ENCODE measurements at places on chromosomes 5 and 9.

DNA sequence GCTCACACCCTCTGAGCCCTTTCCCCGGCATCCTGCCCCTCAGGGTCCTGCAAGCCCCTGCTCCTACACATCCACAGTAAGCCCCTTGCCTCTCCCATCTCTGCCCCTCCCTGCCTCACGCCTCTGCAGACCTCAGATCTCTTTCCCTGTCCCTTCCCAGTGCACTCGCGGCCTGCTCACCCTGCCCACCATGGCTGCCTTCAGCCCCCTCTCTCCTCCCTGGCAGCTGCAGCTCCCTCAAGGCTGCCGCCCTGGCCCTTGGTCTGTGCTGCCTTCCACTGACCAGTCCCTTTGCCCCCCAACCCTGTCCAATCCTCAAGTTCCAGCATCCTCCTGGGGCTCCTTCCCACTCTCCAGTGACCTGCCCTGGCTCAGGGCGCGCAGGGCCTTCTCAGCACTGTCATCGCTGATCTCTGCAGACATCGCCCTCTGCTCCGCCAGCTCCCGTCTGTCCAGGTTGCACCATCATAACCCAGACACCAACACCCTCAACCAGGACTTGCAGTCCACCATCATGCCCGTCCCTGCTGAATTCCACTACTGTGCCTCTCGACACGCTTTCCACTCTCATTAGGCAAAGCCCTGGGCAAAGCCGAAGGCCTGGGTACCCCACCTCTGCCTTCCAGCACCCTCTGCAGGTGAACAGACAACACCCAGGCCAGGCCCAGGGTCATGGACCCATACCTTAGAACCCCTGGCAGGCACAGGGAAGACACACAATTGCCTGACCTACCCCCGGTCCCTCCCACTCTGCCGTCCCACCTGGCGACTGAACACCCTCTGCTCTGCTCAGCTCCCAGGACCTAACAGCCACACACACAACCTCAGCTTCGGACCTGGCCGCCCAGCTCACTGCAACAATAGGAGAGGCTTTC is 97.8 kb upstream of the RUFY1 start:
- no peak for DNase-seq

- DNase-seq, result no peak
Measured at GRCh38 chr9:4298255-4299004, 1.4 kb downstream of the GLIS3 start.

DNA sequence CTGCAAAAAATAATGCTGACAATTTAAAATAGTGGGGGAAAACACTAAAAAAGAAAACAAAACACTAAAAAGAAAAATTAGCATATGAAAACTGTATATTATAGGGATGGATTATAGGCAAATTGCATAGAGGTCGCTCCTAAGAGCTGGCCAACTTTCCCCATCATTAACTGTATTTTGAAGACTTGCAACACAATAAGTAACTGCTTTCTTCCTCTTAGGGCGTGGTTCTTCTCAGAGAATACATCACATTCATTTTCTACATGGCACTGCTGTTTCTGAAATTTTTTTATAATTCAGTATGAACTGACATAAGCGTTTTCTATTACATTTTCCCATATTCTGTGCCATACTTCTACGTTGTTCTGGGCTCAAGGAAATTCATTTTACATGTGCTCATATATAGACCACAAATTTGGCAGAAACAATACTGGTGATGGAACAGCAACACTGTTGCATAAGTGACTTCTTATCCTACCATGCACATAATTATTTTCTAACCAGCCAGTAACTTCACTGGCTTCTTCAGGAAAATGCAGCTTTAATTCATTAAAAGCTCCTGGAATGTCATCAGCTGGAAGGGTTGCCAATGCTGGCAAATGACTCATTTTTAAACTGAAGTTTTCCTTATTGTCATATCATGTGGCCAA is 171.2 kb upstream of the DMAC1 start:
- no peak for DNase-seq

GRCh38 chr9:108235609-108236008 is 620.2 kb downstream of the ACTL7B start:
- peak; percentile 19 for DNase-seq

DNA sequence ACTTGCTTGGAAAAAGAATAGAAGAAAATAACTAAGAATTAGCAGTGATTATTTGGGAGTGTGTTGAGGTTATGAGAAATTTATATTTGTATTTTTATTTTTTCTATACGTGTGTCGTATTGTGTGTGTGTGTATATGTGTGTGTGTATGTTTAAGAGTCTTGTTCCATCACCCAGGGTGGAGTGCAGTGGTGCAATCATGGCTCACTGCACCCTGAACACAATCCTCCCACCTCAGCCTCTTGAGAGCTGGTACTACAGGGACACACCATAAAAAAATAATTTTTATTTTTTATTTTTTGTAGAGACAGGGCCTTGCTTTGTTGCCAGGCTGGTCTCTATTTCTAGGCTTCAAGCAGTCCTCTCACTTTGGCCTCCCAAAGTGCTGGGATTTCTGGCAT is 643.8 kb downstream of the PDE4D start:
- no peak for DNase-seq

DNA sequence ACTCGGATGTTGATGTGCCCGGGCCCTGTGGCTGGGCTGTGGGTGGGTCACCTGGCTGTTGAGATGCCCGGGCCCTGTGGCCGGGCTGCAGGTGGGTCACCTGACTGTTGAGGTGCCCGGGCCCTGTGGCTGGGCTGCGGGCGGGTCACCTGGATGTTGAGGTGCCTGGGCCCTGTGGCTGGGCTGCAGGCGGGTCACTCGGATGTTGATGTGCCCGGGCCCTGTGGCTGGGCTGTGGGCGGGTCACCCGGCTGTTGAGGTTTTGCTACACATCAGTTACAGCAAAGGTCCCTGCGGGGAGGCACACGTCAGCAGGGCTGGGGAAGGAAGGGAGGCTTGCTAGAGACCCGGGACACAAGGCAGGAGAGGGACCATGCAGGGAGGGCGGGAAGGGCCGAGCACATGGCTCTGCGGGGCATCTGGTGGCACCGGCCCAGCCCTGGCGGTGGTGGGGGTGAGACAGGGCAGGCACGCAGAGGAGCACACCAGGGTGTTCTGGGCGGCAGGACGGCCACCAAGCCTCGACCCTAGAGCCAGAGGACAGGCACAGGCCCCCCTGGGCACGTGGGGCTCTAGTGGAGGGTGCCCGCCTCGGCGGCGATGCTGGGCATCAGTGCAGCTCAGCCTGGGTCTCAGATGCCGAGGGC is 35.4 kb downstream of the PNPLA7 start:
- DNase-seq, result no peak

DNA sequence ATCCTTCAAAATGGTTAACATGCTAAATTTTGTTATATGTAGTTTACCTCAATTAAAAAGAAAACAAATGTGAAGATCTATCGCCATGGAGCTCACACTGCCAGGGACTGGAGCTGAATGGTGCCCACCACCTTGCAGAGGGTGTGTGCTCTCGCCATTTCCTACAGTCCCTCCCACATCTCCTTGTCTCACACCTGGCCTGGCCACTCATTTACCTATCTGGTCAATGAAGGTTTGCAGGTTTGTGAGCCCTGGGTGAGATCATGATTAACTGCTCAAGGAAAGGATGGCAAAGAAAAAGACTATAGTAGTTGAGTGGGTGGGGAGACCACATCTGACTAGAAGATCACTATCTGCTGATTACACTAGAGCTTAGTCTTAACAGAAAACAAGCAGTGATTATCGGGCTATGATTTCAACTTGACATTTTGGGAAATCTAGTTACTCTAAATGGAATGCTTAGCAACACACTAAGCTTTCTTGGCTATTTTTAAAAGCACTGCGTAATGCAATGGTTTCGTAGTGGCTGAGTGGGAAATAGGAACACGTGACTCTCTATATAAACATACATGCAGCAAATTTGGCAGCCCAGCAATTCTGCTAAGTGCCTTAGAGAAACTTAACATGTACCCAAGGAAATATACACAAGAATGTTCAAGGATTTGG is 27.3 kb downstream of the PUM3 start:
- DNase-seq, result no peak

DNA sequence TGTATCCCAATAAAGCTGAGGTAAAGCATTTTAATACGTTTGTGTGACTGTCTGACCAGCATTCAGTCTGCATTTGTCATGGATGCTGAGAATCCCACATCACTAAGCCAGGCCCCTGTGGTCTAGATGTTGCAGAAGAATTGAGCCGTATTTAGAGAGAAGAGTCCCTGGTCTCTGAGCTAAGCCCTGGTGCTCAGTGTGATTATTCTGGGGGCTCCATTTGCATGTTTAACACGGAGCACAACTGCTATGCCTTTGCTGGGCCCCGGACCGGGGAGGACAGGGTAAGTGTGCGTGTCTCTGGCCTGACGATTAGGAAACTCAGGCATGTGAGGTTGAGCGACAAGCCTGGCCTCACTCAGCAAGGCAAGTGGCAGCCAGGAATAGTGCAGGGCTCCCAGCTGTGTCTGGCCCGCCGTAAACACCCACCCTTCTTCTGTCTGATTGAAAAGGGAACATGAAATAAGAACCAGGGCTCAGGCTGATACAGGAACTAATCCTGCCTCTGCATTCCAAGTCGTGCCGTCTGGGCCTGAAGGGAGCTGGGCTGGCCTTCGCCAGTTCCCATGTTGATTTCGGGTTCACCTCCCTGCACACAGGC is 22.3 kb downstream of the FAM78A start:
- DNase-seq, result no peak

DNA sequence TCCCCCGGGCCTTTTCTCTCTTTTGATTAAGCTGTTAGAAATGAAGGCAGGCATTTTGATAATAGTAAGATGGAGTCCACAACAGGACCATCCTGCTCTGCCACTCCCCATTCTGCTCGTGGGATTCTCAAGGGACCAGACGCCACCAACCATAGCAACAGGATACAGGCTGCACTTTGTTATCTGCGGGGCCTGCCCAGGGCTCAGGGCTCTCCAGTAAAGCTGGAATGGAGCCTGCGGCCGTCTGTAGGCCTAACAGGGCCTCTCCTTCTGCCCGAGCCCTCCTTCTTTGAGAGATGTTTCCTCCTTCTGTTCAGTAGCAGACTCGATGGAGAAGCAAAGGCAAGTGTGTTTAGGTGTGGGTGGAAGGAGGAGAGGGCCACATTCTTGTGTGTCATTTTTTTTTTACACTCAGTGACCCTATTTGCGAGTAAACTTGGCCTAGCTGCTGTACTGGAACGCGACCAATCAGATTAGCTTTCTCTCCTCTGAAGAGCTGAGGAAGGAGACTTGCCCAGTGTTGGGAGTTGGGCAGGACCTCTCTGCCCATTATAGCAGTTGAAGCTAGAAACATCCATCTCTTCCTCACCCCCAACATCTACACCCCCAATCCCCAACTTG is 8.9 kb upstream of the EPB41L4B start:
- DNase-seq, result no peak

GRCh38 chr9:137168573-137168903 is 1.3 kb downstream of the LRRC26 start:
- DNase-seq, result no peak

DNA sequence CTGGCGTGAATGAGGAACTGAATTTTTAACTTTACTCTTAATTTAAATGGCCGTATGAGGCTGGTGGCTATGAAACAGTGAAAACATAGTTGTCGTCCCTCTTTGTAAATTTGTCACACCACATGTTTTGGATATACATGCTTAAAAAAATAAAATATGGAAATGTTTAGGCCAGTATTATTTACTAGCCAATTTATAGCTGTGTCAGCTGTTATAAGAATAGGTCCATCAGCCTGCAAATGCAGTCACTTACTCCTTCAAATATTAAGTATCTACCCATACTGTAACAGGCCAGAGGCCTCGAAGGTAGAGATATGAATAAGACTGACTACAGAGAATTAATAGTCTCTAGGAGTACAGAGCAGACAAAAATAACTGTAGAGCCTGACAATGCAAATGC is 30.0 kb downstream of the NR6A1 start:
- DNase-seq, result no peak

GRCh38 chr5:89871906-89872305 is 537.6 kb downstream of the CETN3 start:
- no peak for DNase-seq

DNA sequence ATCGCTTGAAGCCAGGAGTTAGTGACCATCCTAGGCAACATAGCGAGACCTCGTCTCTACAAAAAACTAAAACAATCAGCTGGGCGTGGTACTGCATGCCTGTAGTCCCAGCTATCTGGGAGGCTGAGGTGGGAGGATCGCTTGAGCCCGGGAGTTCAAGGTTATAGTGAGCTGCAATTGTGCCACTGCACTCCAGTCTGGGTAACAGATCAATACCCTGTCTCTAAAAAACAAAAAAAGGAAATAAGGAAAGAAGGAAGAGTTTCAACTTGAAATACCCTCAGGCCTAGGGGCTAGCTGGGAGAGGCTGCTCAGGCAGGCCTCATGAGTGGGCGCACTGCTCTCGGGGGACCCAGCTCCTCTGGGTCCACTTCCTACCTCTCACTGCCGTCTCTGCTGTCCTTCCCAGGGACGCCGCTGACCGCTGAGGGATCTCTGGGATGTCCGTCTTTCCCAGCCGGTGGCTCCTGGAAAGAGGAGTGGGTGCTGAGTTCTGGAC is 56.4 kb downstream of the PRRT1B start:
- no peak for DNase-seq

- no peak for DNase-seq
Measured at GRCh38 chr5:1526681-1527131, 2.9 kb upstream of the LPCAT1 start.

DNA sequence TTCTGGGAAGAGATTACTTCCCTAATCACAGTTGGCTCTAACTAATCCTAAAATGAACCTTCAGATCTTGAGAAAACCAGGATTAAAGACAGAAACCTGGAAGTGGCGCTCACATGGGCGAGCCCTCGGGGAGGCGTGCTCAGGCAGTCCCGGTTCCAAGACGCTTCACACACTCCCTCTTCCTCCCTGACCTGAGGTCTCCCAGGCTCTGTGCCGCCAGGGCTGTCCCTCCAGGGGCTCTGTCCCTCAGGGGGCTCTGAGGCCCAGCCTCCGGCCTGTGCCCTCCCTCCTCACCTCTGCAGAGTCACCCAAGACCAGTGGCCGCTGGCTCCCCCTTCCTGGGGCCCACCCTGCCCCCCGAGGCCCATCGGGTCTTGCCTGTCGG is 10.2 kb downstream of the SLC9A3 start:
- DNase-seq, result no peak

DNA sequence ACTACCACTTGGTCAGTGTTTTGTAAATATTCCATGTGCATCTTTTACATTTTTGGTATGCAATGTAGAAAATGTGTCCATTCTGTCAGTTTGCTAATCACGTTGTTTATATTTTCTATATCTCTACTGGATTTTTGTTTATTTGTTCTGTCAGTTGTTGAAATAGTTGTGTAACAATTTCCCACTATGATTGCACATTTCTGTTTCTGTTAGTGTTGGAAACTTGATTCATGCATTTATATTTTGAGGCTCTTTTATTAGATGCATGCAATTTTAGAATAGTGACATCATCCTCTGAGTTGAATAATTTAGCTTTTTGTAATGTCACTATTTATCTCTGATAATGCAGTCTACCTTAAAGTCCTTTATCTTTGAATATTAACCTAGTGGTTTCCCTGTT is 25.8 kb upstream of the LECT2 start:
- no peak for DNase-seq

- no peak for DNase-seq
Measured at GRCh38 chr9:73114958-73115357, 36.7 kb upstream of the ANXA1 start.

DNA sequence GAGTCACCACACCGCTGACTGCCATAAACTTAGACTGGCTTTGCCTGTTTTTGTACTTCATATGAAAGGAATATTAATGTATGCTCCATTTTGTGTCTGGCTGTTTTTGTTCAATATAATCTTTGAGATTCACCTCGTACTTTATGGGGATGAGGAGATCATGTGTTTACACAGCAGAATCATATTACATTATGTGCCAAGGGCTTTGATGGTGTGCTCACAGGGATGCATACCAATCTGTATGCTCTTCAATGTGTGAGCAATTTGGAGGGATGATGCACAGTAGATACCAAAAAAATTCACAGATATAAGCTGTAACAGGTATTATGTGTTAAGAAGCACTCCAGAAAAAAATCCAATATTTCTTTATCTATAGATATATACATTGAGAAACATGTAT is 113.7 kb downstream of the GABRB2 start:
- peak; percentile 15 for DNase-seq

Measured in NCI-H1417 (cell line).